BJ (cell line): ENCODE measurements at places on chromosomes 1 and 21.

DNA sequence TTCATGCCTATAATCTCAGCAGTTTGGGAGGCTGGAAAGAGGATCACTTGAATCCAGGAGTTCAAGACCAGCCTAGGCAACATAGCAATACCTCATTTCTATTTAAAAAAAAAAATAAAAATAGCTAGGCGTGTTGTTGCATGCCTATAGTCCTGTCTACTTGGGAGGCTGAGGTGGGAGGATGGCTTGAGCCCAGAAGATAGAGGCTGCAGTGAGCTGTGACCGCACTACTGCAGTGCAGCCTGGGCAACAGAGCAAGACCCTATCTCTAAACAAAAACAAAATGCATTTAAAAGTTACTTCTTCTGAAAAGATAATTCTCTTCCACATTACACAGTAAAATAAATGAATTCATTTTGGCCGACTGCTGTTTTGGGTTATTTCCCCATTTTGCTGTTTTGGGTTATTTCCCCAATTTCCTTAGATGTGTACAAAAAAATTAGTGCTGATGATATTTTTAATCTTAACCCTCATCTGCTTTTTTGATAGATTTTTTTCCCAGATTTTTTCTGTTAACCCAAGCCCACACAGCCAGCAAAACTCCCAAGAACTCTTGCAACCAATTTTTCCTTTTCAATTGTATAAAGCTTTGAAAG lies 23.0 kb upstream of the SAMSN1 start:
- DNase-seq, result no peak

DNA sequence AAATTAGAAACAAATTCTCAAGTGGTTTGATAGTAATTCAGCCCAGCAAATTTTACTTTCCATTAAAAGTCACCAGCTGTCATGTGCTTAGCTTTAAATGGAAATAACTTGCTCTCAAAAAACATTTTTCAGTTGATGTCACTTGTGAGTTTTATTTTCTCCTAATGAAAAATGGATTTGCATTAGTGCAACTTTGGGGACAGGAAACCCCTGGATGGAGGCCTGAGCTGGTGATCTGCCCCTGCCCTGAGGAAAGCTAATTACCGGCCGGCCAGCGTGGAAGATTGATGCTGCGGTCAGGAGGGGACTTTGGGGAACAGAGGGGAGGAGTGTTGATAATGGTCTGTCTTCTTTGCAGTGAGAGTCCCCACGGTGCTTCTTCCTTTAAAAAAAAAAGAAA lies 66.8 kb upstream of the ANGPTL1 start:
- no peak for DNase-seq

DNA sequence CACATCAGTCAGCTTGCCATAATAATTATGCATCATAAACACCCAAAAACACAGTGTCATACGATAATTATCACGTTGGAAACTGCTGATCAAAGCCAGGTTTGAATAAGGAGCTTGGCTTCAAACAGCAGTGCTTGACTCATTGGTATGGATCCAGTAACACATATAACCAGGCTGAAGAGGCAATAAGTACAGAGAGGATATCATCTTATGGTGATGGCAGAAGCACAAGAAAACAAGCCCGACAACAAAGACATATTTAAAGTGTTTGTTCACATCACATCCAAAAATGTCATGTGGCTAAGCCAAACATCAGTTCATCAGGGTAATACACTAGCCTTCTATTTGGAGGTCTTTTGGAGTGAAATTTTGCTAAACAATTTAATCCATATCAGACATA lies 389.7 kb downstream of the NCAM2 start:
- DNase-seq, result no peak

DNA sequence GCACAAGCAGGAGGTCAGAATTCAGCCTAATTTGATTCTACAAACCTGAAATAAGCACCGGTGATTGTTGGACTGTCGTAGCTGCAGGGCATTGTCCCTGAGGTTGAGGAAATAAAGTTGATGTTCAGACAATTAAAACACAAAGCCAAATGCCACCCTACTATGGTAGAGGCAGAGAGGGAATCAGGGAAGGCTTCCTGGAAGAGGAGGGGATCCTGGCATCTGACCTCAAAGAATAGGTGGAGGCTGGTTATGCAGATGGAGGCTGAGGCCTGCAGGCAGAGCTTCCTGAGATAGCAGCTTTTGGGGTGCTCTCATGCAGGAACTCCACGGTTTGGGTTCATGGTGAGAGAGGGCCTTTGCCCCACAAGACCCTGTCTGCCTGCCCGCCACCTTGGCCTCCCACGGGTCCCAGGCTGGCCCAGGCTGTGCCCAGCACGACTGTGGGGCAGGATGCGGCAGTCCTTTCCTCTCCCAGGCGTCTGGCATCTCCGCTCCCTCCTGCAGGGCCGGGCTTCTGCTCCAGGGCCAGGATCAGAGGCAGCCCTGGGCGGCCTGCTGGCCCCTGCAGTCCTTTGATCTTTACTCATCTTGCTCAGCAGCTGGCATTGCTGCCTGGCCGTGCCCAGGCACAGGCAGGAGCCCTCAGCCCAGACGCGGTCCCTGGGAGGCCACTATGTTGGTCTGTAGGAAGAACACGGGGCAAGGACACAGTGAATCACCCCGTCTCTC lies 134.1 kb upstream of the VAMP3 start:
- DNase-seq, result no peak

- peak; percentile 74 for DNase-seq
Measured at GRCh38 chr1:48202030-48202752, 20.3 kb upstream of the SLC5A9 start.

DNA sequence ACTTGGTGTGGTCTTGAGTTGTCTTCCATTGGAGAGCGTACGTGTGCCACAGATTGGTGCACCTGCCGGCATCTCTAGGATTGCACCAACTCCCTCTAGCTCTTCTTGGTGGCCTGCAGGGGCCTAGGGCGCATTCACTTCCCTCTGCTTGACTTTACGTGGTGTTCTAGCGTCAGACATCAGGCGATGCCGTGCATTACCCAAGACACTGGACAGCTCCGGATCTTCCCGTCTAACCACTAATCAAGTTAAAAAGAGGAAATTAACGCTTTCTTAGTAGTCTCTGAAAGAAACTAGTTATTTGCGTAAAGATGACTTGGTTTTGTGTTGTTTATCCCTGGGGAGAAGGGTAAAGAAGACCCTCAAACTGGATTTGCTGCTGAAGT lies 510 bp upstream of the IL10RB start:
- DNase-seq, result no peak

DNA sequence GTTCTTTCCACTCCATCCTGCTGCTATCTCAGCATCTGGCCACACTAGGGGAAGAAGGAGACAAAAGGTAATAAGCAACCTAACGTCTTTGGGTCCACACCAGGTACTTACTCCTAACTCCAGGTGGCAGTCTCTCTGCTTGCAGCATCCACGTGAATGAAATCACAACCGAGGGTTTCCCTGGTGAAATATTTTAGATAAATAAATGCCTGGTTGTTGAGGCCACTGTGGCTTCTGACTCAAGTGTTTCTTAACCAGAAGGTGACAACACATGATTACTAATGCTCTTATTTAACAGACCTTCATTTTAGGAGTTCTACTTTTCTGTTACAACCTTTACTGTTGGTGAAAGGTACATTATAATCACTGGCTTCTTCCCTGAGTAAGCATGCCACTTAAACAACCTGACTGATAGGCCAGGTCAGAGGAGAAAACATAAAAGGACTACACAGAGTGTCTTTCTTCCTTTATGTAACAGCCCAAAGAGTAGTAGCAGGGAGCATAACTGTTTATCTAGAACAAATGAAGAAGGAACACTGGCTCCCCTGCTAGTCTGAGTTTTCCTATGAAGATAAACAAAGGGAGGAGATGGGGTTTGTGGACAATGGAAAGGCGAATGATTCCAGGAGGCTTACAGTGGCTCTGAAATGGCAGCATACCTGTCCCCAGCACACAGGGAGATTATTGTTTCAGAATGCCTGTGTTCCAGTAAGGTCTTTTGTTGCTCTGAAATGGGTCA lies 59.9 kb downstream of the SYT6 start:
- peak; percentile 2 for DNase-seq

DNA sequence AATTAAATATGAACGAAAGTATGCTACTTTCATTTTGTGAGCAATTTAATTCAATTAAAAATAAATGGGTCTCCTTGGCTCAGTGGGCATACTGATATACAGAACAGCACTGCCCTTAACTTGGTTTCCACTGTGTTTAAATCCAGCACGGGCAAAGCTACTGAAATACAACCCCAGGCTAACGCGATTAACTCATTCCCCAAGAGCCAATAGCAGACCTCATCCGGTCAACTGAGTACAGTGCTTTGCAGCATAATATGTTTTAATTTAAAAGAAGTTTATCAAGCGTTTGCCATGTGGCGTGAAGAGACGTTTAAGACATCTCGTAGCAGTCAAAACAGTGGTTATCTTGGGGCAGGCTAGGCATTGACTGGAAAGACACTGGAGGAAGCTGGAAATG lies 118.6 kb downstream of the PROX1 start:
- no peak for DNase-seq

DNA sequence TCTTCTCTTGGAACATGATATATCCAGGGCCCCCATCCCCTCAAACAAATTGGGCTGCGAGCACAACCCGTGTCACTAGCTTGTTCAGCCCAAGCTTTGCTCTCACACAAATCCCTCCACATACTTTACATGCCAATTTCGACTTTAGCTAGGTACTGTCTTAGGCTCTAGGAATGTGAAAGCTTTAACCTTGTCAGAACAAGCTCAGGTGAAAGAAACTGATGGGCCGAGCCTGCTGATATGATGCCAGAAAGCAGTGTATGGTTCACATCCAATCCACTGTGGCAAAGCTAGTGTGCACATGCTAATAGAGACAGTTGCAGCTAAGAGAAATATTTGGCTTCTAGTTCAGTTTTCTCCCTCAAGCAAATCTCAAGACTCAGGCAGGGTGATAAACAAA lies 79.5 kb downstream of the TNFSF18 start:
- DNase-seq, result no peak

- DNase-seq, result no peak
Measured at GRCh38 chr1:168234846-168235547, 9.2 kb downstream of the SFT2D2 start.

GRCh38 chr1:25505656-25506385 lies 37.6 kb upstream of the LDLRAP1 start:
- no peak for DNase-seq
